Skeletal muscle cell (primary cell): ENCODE measurements at places on chromosomes 5 and 9.

DNA sequence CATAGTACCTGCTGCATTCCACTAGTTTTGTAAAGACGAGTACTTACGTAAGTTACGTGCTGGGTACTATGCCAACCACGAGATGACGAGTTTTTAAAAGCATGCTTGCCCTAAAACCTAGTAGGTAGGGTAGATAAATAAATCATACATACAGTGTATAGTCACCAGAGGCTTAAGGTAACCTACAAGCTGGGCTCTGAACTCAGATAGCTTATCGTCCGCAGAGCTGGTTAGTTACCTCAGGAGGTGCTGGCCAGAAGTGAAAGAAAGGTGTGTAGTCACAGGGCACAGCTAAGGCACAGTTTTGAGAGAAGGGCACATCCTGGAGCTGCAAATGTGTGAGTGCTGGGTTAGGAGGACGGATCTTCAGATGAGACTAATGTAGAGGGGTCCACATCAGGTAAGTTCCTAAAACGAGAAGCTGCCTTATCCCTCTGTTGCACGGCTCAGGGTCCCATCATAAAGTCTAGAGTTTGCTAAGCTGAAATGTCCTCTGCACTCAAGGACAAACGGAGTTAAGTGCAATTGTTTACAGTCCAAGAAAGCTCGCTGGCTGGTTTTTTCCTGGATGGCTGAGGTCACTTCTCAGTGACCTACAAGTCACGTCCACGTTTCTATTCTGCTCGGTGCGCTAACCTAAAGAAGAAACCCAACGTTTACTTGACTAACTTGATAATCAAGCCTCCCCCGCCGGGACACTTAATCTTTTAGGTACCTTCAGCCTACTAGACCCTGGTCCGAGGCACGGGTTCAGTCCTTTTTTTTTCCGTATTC is 1.1 kb upstream of the SNX24 start:
- DNase-seq, result no peak

GRCh38 chr9:19985081-19985480 is 196.2 kb upstream of the SLC24A2 start:
- DNase-seq, result no peak

GRCh38 chr5:56666901-56667300 is 148.4 kb upstream of the MAP3K1 start:
- DNase-seq, result no peak

DNA sequence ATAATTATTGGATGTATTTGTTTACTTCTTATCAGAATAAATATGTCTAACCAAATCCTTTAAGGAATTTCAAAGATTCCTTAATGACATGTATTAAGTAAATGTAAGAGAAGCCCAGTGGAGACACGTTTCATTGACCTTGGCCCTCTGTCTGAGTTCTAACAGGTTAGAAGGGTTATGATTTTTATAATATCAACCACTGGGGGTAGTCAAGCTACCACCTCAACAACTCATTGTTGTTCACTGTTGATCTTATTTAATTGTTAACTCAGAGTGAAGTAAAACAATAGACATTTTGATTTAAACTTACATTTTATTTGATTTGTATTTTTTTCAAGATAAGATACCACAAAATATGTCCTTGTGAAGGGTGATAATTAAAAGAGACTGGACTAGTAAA is 499.2 kb upstream of the COX7C start:
- no peak for DNase-seq

DNA sequence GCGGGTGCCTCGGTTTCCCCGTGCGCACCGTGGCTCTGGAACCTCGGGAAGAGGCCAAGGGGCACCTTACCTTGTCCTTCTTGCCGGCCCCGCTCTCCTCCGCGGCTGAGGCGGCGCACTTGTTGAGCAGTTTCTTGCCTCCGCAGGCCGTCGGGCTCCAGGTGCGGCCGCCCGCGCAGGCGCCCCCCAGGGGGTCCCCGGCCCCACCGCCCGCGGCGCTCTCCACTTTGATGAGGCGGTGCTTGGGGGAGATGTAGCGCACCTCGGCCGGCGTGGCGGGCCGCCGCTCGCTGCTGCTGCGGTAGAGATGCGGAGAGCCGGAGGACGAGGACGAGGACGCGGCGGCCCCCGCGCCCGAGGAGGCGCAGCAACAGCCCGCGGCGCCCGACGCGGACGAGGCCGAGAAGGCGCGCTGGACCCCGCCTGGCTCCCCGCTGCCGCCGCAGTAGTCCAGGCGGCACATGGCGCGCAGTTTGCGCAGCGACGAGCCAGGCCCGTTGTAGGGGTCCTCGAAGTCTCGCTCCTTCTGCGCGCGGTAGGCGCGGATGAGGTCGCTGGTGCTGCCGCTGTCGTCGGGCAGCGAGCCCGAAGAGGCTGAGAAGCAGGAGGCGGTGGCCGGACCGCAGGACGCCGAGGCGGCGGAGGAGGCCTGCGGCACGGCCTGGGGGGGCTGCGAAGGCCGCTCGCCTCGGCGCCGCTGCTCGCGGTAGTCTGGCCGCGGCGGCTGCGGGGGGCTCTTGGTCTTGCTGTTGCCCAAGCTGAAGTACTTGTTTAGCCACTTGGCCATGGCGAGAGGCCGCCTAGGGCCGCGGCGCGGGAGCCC is 957 bp downstream of the SHB start:
- no peak for DNase-seq

- DNase-seq, result no peak
These were observed 782.2 kb upstream of the RGMB start for GRCh38 chr5:97991236-97991635.

DNA sequence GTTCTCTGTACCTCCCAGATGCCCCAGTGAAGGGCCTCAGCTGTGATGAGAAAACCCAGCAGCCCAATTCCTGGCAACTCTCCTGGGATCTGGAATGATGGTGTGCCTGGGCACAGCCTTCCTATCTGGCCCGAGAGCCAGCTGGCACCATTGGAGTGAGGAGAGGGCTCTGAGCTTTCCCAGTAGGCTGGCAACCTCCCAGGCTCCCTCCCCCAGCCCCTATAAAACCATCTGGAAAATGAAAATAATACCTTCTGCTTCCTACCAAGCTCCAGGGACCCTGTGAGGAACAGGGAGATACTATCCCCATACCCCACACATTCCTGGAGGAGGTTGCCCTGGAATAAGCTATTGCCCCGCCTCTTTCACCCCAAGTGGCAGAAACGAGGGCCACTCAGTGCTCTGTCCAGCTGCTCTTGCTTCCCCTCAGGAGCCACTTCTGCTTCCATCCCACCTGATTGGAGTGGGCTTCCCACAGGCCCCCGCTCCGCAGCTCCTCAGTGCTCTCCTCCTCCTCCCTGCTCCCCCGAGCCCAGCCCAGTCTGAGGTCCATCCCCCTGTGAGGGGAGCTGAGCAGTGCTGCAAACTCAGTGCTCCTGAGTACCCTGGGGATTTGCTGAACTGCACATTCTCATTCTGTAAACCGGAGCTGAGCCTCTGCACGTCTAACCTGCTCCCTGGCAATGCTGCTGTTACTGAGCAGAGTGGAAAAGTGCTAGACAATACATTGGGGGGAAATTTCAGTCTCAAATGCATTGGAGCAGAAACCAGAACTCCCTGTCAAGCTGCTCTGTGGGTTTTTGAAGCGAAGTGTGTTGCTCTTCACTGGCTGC is 74.7 kb downstream of the THBS4 start:
- no peak for DNase-seq

- no peak for DNase-seq
These were observed 605 bp upstream of the DBN1 start for GRCh38 chr5:177474002-177474476.

DNA sequence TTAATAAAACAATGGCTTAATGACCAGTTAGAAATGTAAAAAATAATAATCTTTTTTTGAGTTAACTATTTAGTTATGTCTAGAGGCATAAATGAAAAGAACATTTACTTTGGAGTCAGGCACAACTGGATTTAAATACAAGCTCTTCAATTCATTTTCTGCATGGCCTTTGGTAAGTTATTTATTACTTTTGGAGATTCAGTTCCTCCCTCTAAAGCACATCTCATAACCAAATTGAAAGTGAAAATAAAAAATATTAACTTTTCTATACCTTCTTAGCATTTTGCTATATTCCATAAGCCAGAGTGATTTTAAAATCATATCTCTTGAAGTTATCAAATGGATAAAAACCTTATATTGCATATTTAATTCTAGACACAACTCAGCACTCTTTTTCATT is 434.9 kb upstream of the SMARCA2 start:
- DNase-seq, result no peak

GRCh38 chr9:86288499-86289198 is 6.3 kb upstream of the ISCA1 start:
- DNase-seq, result no peak

DNA sequence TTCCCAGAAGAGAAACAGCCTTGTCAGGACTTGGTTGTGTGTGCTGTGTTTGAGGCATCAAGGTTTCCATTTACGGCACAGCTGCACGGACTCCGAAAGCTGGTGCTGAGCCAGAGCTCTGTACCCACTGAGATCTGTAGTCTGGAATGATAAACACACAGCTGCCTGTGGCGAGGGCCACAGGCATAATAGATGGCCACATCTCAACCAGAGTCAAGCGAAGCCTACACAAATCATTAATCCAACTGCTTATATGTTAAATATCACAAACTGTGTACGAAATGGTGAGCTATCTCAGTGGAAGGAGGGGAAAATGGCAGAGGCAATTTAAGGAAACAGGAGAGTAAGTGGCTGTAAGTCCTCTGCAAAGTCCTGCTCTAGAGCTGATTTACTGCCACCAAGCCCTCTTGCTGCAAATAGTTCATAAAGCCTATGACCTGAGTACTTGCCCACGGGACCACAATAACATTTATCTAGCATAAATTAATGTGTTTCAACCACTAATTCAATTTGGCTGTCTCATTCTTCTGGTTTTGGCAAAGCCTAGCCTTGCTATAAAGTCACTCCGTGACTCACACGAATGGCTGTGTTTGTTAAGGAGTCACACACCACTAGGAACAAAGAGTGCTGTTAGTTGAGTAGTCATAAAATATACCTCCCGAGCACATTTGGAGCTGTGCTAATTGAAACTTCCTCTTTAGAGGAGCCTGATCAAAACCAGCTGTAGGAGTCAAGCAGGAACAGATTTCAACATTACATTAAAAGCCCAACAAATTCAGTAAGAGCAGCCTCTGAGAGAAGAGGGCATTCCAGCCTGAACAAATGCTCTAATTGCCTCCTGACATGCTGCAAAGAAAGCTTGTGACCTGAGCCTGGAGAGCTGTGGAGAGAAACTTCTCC is 738.6 kb upstream of the ZNF608 start:
- peak; percentile 100 for DNase-seq

GRCh38 chr9:119689879-119690278 is 320.6 kb upstream of the BRINP1 start:
- DNase-seq, result no peak

DNA sequence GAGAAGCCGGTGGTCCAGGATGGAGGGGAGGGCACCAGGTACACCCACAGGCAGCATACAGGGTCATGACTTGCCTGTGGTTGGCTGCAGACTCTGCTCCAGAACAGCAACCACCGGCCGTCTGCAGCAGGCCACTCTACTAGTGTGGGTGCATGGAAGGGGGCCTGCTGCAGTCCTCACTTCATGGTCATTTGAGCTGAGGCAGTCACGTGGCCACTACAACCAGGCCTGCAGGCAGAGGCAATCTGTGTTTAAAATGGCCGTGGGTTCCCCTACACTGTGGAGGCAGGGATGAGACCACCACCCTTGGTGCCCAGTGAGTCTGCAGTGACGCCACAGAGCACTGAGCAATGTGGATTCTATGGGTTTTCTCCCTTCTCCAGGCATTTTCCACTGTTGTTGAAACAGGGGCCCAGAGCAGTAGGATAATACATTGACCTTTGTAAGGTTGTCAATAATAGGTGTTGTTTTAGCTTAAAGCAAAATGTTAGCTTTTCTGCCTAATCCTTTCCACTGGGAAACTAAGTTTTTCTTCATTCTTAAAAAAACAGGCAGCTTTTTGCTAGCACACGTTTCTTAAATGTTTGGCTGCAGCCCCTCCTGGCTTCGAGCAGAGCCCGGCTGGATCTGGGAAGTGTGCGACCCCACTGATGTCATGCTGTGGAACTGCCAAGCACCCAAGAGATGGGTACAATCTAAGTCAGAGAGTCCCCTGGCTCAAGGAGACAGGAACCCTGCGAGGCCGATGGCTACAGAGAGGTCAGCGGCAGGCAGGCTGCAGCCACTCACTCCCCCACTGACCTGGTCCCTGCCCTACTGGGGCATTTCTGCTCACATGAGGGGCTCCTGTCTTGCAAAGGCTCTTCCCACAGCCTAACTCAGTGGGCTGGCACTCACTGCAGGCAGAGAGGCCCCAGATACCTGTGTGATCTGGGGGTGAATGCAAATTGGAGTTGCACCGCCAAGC is 21.2 kb downstream of the GADD45G start:
- DNase-seq, result no peak

DNA sequence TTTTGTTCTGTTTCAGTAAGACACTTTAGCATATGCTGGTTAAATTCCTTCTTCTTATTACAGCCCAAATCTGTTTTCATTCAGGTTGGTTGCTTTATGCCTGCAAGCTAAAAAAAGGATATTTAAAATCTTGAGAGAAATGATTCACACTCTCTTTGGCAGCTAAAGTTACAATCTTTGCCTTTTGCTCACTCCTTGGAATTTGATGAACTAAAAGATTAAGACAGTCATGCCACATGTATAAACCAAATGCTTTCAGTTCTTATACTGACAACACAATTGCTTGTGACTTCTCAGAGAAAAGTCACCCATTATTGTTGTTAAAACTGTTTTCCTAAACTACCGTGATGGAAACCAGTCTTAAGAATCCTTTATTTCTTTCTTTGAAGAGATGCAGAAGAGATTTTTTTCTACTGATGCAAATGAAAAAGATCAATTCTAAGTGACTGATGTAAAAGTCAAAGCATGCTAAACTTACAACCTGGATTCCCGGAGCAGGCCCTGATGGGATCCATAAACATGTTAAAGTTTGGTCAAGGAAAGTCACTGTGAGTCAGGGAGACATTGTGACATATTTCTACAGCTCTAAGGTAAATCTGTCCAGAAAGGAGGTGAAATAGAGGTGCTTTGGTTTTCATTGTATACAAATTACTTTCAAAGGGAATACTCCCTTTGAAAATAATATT is 144.2 kb upstream of the CDH10 start:
- no peak for DNase-seq

DNA sequence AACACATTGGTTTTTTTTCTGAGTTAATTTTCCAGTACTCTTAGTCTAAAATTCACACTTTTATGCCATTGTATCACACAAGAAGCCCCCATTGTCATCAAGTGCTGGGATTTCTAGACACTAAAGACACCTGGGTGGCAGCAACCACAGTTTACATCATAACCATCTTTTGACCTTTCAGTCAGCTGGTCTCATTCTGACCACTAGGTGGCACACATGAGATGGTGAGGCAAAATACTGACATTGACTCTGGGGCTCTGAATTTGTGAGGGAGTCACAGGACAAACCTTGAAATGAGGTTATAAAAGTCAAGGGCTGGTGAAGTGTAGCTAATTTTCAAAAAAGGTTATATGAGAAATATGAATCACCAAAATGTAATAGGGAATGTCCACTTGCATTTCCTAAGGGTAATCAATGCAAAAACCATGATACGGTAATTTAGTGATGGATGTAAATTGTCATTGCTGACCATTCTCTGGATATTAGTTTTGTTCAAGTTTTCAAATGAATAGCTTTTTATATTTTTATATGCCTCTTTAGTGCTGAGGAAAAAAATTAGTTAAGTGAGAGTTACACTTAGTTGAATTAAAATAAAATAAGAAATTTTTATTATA is 229.4 kb downstream of the DMAC1 start:
- DNase-seq, result peak; percentile 3
